GM12878 (cell line): ENCODE measurements at places on chromosomes 11 and 22.

GRCh38 chr22:20464096-20464614 is 26.5 kb upstream of the SCARF2 start:
- no peak for DNase-seq

DNA sequence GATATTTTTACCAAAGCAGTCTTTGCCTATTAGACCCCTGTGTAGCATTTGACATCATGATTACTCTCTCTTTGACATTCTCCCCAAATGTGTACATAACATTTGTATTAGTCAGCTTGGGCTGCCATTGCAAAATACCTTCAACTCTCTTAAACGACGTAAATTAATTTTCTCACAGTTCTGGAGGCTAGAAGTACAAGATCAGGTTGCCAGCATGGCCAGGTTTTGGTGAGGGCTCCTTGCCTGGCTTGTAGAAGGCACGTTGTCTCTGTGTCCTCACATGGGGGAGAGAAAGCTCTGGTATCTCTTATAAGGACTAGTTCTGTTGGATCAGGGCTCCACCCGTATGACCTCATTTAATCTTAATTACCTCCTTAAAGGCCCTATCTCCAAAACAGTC is 12.3 kb upstream of the DLAT start:
- DNase-seq: no peak

DNA sequence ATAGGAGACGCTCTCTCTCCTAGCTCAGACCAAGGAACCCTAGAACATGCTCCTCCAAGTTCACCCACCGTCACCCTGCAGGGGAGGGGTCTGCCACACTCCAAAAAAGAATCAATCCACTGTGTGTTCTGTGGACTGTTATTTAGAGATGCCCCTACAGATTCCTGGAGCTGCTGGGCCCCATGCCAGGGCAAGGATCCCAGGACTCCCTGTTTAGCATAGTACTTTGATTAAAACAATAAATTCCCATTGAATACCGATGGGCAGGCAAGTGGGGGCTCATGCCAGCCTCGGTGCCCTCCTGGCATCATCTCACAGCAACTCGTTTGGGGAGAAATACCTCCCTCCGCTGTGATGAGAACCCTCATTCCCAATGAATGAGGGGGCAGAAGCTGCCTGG is 247.5 kb downstream of the ST3GAL4 start:
- DNase-seq: no peak

DNA sequence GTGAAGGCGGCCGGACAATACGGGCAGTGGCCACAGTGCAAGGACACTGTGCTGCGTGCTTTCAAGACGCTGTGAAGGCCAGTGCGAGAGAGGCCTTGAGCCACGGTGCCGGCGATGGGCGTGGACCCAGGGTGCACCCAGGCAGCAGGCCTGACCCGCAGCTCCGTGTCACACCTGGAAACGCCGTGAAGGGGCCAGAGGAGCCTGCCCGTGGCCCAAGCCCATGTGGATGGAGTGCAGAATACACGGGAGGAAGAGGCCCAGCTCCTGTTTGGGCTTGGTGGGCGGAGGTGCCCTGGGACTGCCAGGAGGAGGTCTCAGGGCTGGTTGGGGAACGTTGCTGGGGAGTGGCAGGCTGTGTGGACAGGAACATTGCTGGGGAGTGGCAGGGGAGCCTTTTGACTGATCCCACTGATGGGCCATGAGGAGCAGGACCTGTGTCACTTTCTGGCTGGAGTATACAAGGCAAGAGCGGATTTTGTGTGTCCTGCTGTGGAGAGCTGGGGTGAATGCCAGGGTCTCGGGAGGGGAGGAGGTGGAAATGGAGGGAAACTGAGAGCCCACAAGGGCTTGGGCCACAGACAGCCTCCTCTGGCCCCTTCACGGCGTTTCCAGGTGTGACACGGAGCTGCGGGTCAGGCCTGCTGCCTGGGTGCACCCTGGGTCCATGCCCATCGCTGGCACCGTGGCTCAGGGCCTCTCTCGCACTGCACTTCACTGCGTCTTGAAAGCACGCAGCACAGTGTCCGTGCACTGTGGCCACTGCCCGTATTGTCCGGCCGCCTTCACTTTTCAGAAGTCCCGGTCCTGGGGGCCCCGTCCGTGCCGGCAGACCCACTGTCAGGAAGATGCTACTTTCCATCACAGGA is 925.4 kb downstream of the BRD1 start:
- DNase-seq: no peak
